Lower lobe of right lung (tissue), 2 donors: ENCODE measurements at places on chromosomes 4 and X. TPM values are rescaled to one million over a fixed set of nuclear protein-coding genes. Genes with fewer than 3 reads are reported as not detected.
A peak's percentile ranks its signal among the peaks of the same experiment; 100 is the strongest.

DNA sequence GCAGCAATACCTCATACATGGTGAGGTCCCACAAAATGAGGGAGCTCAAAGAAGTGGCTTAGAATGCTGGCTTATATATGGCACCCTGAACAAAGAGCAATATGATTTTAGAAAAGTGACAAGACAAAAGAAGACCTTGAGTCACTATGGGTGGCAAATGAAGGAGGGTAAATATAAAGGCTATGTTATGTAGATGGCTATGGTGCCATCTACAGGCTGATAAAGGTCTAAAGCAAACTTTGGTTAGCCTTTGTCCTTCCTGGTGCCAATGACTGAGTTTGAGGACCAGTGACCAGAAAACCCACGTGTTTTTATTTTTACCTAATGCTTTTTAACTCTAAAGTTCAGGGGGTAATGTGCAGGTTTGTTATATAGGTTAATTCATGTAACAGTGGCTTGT lies 151.8 kb downstream of the CCNG2 start:
- H3K4me1 ChIP-seq, result no peaks in the 10 kb centered on the region
- DNase-seq, result no peak
- no peaks in the 10 kb centered on the region for H3K27me3 ChIP-seq
- no peaks in the 10 kb centered on the region for H3K36me3 ChIP-seq
- no peak overlapping the region for H3K4me3 ChIP-seq
- H3K27ac ChIP-seq, result no peak overlapping the region

DNA sequence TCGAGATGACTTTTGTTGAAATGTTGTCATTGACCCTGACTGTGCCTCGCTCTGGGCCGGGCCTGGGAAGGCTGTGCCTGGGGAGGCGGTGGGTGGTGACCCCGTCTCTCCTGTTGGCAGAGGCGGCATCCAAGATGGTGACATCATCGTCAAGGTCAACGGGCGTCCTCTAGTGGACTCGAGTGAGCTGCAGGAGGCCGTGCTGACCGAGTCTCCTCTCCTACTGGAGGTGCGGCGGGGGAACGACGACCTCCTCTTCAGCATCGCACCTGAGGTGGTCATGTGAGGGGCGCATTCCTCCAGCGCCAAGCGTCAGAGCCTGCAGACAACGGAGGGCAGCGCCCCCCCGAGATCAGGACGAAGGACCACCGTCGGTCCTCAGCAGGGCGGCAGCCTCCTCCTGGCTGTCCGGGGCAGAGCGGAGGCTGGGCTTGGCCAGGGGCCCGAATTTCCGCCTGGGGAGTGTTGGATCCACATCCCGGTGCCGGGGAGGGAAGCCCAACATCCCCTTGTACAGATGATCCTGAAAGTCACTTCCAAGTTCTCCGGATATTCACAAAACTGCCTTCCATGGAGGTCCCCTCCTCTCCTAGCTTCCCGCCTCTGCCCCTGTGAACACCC lies 36.4 kb downstream of the HTRA3 start:
- H3K27me3 ChIP-seq, result no peaks in the 10 kb centered on the region
- no peak overlapping the region for H3K27ac ChIP-seq
- peaks cover 8% of the 10 kb centered on the region for H3K4me1 ChIP-seq
- H3K4me3 ChIP-seq, result no peak overlapping the region
- peak; percentile 42 for DNase-seq
- no peaks in the 10 kb centered on the region for H3K36me3 ChIP-seq

- H3K27me3 ChIP-seq, result no peaks in the 10 kb centered on the region
- DNase-seq, result no peak
- H3K27ac ChIP-seq, result no peak overlapping the region
- H3K4me3 ChIP-seq, result no peak overlapping the region
Measured at GRCh38 chrX:10636337-10636736, 16.0 kb upstream of the MID1 start.

- DNase-seq, result no peak
- no peaks in the 10 kb centered on the region for H3K36me3 ChIP-seq
- no peaks in the 10 kb centered on the region for H3K27me3 ChIP-seq
- no peaks in the 10 kb centered on the region for H3K4me1 ChIP-seq
- H3K27ac ChIP-seq, result no peak overlapping the region
Measured at GRCh38 chrX:137342969-137343368, 223.0 kb upstream of the ZIC3 start.

- H3K27ac ChIP-seq, result no peak overlapping the region
- no peak overlapping the region for H3K4me3 ChIP-seq
- H3K27me3 ChIP-seq, result no peaks in the 10 kb centered on the region
- H3K4me1 ChIP-seq, result no peaks in the 10 kb centered on the region
- no peak for DNase-seq
Measured at GRCh38 chr4:103756741-103757140, 37.0 kb upstream of the TACR3 start.

- no peak overlapping the region for H3K27ac ChIP-seq
- no peaks in the 10 kb centered on the region for H3K36me3 ChIP-seq
- H3K4me3 ChIP-seq, result no peak overlapping the region
- no peaks in the 10 kb centered on the region for H3K27me3 ChIP-seq
Measured at GRCh38 chr4:19187096-19187495, 1064.6 kb upstream of the SLIT2 start.

DNA sequence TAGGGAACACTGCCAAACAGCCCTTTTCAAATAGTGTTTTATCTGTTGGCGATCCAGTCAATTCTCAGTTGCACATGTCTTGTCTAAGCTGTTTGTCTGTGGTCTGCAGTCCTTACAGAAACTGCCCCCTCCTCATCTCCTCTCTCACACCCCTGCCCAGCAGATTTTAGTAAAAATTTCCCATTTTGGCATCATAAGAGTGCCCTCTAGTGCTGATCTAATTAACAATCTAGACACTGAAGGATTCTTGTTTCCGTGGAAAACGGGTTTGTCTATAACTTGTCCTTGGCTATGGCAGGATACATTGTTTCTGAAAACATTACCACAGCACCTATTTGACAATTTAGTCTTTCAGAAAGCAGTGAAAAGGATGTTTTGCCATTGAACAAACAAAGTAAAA lies 227.2 kb upstream of the MBNL3 start:
- no peak for DNase-seq
- no peaks in the 10 kb centered on the region for H3K4me1 ChIP-seq
- H3K27ac ChIP-seq, result no peak overlapping the region
- H3K36me3 ChIP-seq, result no peaks in the 10 kb centered on the region
- H3K4me3 ChIP-seq, result no peak overlapping the region

DNA sequence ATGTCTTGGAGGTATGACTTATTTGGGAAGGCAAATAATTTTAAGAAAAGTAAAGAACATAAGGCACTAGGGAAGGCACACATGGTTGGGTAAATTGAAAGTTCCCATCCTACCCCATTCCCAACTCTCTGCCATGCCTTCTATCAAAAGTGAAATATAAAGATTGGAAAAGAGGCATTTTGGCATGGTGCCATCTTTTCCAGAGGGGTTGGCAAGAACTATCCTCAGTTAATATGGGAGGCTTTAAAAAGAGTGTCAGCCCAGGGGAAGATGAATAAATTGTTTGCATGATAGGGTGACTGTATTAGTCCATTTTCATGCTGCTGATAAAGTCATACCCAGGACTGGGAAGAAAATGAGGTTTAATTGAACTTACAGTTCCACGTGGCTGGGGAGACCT lies 150.8 kb upstream of the BOD1L1 start:
- DNase-seq, result no peak
- no peak overlapping the region for H3K4me3 ChIP-seq
- H3K36me3 ChIP-seq, result no peaks in the 10 kb centered on the region
- H3K27me3 ChIP-seq, result no peaks in the 10 kb centered on the region
- no peaks in the 10 kb centered on the region for H3K4me1 ChIP-seq
- no peak overlapping the region for H3K27ac ChIP-seq

ARSJ gene
- total RNA-seq, result 8.4 TPM

PABPC5 gene
- total RNA-seq, result 1.6 TPM

PRKG2 gene
- 6.4 TPM for total RNA-seq

IDUA gene
- total RNA-seq, result 46.0 TPM

USP27X gene
- 3.1 TPM for total RNA-seq

- no peaks in the 10 kb centered on the region for H3K36me3 ChIP-seq
- H3K27me3 ChIP-seq, result no peaks in the 10 kb centered on the region
- no peak overlapping the region for H3K4me3 ChIP-seq
- DNase-seq, result no peak
- no peak overlapping the region for H3K27ac ChIP-seq
Measured at GRCh38 chr4:42747971-42748370, 91.1 kb upstream of the ATP8A1 start.

- H3K36me3 ChIP-seq, result no peaks in the 10 kb centered on the region
- H3K27ac ChIP-seq, result no peak overlapping the region
- H3K4me1 ChIP-seq, result no peaks in the 10 kb centered on the region
- DNase-seq, result no peak
- no peak overlapping the region for H3K4me3 ChIP-seq
Measured at GRCh38 chr4:67125636-67126514, 419.4 kb downstream of the CENPC start.

IL1RAPL2 gene
- total RNA-seq, result not detected

- no peak overlapping the region for H3K4me3 ChIP-seq
- H3K4me1 ChIP-seq, result no peaks in the 10 kb centered on the region
- no peak overlapping the region for H3K27ac ChIP-seq
- no peak for DNase-seq
- H3K27me3 ChIP-seq, result no peaks in the 10 kb centered on the region
- H3K36me3 ChIP-seq, result peaks cover 42% of the 10 kb centered on the region
Measured at GRCh38 chr4:168441412-168441811, 38.9 kb downstream of the DDX60L start.

DNA sequence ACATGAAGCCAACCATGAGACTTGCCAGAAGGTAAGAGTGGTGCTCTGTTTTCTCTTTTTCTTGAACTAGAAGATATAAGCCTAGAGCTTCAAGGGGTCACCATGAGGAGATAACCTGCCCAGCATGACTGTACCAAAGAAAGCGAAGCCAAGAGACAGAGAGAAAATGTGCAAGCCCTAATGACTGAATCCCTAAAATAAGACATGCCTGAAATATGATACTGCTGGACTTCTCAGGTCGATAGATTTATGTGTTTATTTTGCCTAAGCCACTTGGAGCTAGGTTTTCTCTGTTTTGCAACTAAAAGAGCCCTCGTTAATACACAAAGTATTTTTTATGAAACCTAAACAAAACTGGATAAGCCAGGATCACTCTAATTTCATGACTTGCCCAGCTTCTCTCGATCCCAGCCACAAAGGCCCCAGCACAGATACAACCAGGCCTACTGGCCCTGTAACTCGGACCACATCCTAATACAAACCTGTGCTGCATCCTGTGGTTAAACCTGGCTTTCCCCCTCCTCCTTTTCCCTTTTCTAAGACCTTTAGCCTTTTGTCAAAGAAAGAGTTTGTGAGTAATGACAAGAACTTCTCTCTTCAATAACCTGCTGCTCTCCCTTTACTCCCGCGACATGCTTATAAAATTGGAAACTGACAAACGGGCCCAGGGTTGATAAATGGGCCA lies 185.8 kb downstream of the APBB2 start:
- DNase-seq, result no peak
- no peaks in the 10 kb centered on the region for H3K36me3 ChIP-seq
- no peak overlapping the region for H3K4me3 ChIP-seq
- no peaks in the 10 kb centered on the region for H3K27me3 ChIP-seq
- H3K4me1 ChIP-seq, result peaks cover 20% of the 10 kb centered on the region
- peak overlapping the region; percentile 33 for H3K27ac ChIP-seq

DNA sequence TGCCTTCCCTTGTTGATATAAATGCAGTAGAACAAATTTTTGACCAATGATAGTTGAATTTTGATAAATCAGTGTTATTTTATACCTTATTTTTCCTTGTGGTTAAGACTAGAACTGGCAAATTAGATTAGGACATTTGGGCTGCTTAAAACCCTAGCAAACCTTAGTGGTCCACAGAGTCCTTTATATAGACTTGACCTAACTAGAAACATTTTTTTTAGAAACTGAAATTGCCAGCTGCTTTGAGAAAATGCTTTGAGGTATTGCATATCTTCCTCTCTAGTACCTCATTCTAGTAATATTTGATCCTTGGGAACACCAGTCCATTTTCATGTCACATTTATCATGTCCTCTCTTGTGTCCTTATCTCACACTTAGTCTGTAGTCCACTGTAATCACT lies 580.3 kb downstream of the FSTL5 start:
- no peak overlapping the region for H3K27ac ChIP-seq
- no peak for DNase-seq
- no peaks in the 10 kb centered on the region for H3K4me1 ChIP-seq
- no peak overlapping the region for H3K4me3 ChIP-seq
- H3K36me3 ChIP-seq, result no peaks in the 10 kb centered on the region

GRCh38 chrX:108224218-108224617 lies 132.6 kb downstream of the ATG4A start:
- no peaks in the 10 kb centered on the region for H3K27me3 ChIP-seq
- H3K4me3 ChIP-seq, result no peak overlapping the region
- H3K36me3 ChIP-seq, result no peaks in the 10 kb centered on the region
- no peak for DNase-seq

CENPI gene
- total RNA-seq, result 1.4 TPM

ZNF182 gene
- total RNA-seq, result 6.5 TPM

PSAPL1 gene
- not detected for total RNA-seq

PTTG2 gene
- 1.2 TPM for total RNA-seq

DNA sequence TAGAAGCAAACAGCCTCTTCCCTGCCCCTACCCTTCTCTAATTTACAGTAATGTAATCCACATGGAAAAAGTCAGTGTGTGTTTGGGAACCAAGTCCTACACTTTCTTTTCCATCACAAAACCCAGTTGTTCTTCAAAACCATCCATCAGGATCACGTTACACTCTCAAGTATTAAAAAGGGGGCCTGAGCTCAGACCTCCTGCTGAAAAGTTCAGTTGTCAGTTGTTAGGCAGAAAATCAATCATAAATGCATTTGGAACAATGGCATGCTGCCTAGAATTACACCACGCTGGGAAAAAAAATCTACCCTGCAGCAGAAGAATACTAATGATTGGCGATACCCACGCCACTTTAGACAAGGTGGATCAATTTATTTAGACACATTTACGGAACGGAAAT lies 236.5 kb downstream of the PARM1 start:
- no peak overlapping the region for H3K27ac ChIP-seq
- no peaks in the 10 kb centered on the region for H3K27me3 ChIP-seq
- no peak overlapping the region for H3K4me3 ChIP-seq
- H3K4me1 ChIP-seq, result no peaks in the 10 kb centered on the region
- H3K36me3 ChIP-seq, result no peaks in the 10 kb centered on the region
- no peak for DNase-seq

GRCh38 chr4:109355835-109356234 lies 53.4 kb upstream of the COL25A1 start:
- no peaks in the 10 kb centered on the region for H3K4me1 ChIP-seq
- H3K27me3 ChIP-seq, result no peaks in the 10 kb centered on the region
- H3K27ac ChIP-seq, result no peak overlapping the region
- no peaks in the 10 kb centered on the region for H3K36me3 ChIP-seq
- no peak overlapping the region for H3K4me3 ChIP-seq
- no peak for DNase-seq
